ENCODE measurements at places on chromosomes 7 and 10.

DNA sequence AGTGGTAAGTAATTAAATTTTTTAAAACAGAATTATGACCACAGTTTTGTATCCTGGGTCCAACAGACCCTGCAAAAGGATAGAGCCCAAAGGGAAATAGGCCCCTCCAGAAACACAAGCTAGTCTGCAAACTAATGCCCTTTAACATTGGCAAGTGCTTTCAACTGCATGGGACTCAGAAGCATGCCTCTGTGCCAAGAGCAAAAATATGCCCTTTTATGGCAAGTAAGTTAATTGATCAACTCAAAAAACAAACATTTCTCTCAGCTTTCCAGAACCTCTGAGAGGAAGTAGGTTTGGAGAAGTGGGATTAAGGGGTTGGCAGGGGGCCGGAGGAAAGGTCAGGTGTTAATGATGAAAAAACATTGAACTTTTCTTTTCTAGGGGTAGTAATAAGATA lies 186.6 kb upstream of the PRSS1 start:
- DNase-seq: no peak

DNA sequence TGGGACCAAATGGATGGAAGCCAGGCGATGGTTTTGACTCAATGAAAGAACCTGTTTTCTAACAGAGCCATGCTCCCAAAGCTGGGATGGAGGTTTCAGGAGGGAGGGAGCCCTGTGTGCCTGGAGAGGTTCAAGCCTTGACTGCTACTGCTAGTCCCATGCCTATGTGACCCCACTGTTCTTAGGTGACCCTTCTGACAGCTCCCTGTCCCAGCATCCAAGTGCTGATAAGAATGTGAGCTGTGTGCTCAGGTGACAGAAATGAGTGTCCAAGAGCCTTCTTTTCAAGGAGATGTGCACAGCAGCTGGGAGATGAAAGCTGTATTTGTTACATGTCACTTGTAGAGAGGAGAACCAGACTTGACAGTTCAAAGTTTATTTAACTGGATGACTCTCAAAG lies 595.4 kb downstream of the GALNT17 start:
- no peak for DNase-seq

DNA sequence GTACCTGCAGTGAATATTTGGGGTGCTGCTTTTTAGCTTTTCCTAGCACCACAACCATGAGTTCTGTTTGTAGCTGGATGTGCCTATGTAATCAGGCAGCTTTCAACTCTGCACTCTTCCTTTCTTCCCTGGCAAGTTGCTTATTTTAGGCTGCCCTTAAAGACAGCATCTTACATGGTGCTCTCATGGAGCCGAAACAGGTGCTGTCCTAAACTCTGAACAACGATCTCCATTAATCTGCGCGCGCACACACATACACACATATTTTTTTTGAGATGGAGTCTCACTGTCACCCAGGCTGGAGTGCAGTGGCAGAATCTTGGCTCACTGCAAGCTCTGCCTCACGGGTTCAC lies 9.1 kb downstream of the RPS24 start:
- no peak for DNase-seq

GRCh38 chr7:137160236-137160635 lies 183.3 kb downstream of the PTN start:
- no peak for DNase-seq

DNA sequence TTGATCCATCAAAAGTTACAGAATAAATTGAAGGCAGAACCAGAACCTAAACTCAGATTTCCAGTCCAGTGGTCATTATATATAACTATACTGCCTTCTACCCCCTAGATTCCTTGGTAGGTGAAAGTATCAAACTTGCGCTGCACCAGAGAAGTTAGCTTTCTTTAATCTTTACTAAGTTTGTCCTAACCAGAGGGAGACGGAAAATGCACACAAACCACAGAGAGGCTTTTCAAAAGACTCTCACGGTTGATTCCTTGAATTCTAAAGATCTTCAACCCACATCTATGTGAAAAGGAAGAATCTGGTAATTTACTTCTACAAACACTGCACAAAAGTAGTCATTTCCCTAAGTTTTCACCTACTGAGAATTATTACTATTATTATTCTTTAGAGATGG lies 18.2 kb upstream of the KIAA1549 start:
- DNase-seq: no peak

Measured in activated T-cell treated with anti-CD3 and anti-CD28 coated beads for 24 hours (primary cell).